Activated naive CD4-positive, alpha-beta T cell treated with anti-CD3 and anti-CD28 coated beads for 36 hours (primary cell): ENCODE measurements at places on chromosomes 16 and 17.

DNA sequence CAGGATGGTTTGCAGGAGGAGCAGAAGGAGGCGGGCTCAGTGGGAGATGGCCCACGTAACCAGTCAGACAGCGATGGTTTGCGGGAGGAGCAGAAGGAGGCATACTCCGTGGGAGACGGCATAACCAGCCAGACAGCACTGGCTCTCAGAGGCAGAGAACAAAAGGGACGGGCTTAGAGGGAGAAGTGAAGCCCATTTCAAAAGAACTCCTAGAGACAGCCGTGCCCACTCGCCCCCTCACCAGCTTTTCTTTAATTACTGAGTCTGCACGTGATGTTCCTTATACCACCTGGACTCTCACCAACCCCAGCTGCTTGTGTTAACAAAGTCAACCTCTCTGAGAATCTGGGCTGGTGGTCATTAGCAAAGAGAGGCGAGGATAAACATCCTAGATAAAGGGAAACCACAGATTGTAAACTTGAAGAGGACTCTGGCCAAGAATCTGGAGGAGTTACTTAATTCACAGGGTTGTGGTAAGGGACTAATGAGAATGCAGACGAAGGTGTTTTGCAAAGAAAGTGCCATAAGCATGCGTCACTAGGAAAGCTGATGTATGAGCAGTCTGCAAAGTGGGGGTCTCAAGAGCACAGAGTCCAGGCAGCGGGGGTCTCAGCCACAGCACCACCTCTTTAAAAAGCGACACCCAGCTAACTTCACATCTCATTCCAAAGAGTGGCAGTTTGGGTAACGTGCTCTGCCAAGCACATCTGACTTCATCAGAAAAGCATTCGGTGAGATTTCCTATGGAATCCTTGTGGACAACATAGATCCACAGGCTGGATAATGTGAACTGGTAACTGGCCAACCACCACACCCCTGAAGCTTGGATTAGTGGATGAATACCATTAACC, 51.7 kb downstream of the NXN start:
- DNase-seq, result no peak

DNA sequence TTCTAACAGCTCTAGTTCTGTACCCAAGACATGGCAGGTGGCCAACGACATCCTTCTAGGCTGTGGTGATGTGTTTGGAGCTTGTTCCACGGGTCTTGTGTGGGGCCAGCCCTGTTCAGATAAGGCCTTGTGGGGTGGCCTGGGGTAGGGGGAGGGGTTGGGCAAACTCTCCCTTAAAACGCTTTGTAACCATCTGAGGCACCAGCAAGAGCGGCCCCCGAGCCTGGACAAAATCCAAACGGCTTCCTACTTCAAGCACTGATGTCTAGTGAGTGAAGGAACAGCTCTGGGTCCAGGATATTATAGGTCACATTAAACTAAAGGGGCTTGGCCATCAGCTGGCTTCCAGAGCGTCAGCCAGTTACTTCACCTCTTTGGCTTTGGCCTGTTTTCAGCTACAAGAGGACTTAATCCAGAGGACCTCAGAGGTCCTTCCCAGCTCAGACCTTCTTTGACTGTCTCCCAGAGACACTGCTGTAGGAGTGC, 11.9 kb downstream of the SERPINF1 start:
- no peak for DNase-seq

DNA sequence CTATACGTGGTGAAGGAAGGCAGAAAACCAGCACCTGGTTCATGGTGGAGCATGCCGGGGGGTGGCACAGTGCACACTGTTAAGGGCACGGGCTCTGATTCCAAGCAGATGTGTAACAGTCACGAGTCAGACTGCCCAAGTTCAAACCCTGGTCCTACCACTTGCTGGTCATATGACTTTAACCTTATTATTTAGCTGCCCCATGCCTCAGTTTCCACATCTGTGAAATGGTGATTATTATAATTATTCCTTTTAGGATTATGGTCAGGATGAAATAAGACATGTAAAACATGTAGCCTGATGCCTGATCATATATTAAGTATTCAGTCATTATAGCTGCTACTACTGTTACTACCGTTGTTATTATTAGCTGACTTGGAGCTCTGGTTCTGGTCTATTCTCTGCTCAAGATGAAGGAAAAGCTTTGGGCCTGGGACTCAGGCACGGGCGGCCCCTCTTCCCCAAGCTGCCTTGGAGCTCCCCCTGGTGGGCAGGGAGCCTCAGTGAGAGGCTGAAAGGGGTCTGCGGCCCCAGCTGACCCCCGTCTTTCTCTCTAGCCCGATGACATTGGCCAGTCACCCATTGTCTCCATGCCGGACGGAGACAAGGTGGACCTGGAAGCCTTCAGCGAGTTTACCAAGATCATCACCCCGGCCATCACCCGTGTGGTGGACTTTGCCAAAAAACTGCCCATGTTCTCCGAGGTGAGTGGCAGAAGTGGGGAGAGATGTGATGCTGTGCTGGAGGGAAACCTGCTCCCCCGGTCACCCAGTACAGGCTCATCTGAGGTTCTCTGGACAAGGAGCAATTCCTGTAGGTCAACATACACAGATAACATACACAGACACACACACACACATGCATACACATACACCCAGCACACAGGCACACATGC, 14.0 kb downstream of the NR1D1 start:
- peak; percentile 67 for DNase-seq

- no peak for DNase-seq
These were observed 45.2 kb downstream of the AXIN2 start for GRCh38 chr17:65515959-65516948.

DNA sequence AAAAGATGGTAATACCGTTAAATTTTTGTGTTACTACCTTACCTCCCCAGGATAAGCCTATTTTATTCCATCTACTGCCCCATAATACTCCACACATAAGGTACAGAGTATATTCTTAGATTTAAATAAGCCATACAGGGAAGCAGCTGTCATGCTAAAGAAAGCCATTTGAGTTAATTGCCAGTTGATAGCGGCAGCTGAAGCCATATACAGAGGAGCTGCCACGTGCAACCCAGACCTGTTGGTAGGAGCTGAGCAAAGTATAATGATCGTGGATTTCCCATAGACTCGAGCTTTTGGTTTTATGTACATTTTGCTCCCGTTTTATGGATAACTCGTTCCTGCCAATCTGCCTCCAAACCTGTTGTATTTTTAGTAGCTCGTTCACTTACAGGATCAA, 12.0 kb downstream of the CPSF4L start:
- DNase-seq, result no peak

DNA sequence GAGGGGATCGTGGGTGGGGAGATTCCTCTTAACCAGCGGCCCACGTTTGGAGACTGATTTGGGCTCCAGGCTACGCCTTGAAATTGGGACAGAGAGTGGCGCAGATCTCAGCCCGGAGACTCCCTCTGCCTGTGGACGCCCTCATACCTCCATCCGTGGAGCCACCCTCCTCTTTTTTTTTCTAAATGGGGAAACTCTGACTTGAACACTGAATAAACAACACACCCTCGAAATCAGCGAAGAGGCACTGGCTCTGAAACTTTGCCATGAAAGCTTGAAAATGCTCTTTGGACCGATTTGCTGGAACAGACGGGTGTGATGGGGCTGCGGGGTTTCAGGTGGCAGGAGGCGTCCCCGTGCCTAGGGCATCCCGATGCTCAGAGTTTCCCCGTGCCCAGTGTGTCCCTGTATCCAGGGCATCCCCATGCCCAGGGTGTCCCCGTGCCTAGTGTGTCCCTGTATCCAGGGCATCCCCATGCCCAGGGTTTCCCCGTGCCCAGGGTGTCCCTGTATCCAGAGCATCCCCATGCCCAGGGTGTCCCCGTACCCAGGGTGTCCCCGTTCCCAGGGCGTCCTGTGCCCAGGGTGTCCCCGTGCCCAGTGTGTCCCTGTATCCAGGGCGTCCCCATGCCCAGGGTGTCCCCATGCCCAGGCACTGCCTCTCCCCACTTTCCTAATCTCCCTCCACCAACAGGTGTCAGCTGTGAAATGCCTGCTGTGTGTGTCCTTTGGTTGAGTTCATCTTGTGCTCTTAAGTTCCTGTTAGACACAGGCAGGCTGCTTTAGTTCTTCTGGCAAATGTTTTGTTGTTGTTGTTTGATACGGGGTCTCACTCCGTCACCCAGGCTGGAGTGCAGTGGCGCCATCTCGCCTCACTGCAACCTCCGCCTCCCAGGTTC, 187.0 kb downstream of the SEC14L1 start:
- no peak for DNase-seq

DNA sequence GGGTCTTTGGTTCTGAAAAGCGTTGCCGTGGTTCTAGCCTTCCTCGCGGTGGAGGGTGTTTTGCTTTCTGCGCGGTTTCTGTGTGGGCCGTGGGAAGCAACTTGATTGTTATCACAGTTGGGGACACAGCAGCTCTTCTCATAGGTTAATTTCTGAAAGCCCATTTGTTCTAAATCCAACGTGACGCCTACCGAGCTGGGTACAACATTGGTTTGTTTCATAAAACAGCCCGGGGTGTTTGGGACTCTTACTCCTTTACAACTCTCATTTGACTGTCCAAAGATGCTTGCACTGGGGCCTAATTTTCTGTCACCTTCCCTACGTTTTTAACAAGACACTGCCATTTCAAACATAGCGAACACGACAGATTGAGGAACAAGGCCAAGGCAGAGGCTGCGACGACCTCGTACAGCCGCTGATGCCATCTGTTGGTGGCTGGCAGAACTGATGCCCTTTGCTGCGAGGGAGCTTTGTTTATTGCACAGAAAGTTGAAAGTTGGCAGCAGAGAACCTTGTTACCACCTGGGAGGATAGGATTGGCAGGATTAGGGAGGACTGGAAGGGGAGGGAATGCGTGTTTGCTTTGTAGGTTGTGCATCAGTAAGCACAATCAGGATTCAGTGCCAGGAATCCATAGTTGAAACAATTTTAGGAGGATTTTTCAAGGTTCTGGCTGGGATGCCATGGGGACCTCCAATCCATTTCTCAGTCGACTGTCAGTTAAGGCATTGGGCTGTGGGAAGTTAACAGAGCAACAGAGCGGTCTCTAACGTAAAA, 98.3 kb downstream of the PITPNC1 start:
- peak; percentile 95 for DNase-seq

DNA sequence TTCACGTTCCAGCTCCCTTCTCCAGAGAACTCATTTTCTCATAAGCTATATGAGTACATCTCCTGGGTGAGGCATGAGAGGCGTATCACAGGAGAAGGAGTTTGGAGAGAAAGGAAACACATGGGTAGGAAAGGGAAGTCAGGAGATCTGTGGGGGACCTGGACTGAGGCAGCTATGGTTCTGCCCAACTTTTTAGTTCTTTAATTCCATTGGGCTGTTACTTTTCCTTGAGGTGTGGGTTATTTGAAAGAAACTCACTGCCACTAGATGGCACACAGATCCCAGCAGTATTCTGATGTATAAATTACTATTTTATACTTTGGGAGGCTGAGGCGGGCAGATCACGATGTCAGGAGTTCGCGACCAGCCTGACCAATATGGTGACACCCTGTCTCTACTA, 63.6 kb downstream of the NUP93 start:
- DNase-seq, result no peak

DNA sequence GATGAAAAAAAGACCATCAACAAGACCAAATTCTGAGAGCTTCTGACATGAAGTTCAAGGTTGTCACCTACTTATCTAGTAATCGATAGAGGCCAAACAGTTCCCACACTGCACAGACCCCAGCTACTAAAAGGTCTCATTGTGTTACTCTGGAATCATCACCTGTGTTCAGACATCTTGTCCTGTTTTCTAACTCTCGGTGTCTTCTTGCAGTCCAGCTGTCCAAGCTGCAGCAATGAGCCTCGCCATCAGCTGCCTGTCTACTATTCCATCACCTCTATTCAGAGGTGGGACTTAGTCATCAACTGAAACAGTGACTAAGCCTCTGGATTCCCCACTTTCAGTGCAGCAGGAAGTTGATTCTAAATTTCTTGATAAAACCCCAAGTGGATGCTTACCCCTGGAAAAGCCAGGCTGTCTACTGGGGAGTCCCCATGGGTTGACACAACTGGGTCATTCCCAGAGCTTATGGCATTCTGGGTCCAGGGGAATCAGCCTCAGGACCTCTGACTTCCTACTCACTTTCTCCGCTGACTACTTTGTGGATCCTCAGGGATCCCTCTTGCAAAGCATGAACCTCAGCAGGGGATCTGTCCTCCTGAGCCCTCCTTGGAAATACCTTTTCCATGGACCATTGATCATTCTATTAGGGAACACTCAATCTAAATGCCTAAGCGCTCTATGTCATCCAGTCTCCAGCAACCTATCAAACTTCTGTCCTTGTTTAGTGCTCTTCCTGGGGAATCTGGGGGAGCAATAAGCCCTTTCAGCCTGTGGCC, 46.5 kb downstream of the HNF1B start:
- peak; percentile 53 for DNase-seq

- no peak for DNase-seq
These were observed 139.8 kb upstream of the CACNG5 start for GRCh38 chr17:66695098-66695497.

GRCh38 chr17:28268610-28269313, 50.2 kb upstream of the TMEM97 start:
- no peak for DNase-seq

GRCh38 chr16:53817117-53817755, 113.3 kb downstream of the FTO start:
- no peak for DNase-seq

GRCh38 chr17:45410144-45411091, 22.3 kb downstream of the ARHGAP27 start:
- peak; percentile 80 for DNase-seq

DNA sequence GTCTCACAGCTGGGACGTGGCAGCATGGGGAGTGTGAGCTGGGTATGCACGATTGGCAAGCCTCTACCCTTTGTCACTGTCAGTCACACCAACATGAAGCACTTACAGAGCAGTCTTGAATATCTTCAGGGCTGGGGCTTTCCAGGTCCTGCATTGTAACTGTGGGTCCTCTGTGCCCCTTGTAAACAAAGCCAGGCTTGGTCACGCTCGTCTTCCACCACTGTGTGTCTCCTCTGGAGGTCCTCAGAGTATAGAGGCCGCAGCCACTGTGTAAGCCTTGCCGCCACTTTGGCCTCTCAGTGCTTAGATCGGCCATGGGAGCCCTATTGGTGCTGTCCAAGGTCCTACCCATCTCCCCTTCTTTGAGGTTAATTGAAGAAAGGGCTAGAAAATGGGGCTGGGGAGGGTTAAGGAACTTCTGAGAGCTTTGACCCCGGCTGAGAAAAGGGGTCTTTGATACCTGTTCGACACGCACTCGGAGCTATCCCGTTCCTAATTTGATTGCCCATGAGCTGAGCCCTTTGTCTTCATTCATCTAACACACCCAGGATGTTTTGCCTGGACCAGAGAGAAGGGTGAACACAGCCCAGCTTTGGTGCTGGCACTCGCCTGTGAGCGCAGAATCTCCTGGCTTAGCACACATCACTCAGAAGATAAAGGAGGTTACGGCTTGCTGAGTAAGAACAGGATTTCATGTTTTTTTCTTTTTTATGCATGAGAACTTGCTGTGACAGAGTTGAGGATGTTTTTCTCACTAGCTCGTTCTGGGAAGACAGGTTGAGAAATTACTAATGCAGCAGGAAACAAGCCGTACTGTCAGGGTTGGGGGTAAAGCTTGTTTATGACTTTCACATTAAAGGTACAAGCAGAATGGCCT, 267.9 kb downstream of the CPPED1 start:
- DNase-seq, result peak; percentile 79

- no peak for DNase-seq
These were observed 8.0 kb downstream of the SEZ6 start for GRCh38 chr17:28997806-28998205.
